Large intestine (tissue), 12 donors: ENCODE measurements at places on chromosomes 16 and 17. TPM values are rescaled to one million over a fixed set of nuclear protein-coding genes. Genes with fewer than 3 reads are reported as not detected.

Gene HOXB2
- 18.6 TPM for polyA plus RNA-seq

Gene CORO6
- polyA plus RNA-seq: 2.3 TPM

GRCh38 chr17:73208139-73208827 lies 15.4 kb downstream of the COG1 start:
- DNase-seq: no peak

DNA sequence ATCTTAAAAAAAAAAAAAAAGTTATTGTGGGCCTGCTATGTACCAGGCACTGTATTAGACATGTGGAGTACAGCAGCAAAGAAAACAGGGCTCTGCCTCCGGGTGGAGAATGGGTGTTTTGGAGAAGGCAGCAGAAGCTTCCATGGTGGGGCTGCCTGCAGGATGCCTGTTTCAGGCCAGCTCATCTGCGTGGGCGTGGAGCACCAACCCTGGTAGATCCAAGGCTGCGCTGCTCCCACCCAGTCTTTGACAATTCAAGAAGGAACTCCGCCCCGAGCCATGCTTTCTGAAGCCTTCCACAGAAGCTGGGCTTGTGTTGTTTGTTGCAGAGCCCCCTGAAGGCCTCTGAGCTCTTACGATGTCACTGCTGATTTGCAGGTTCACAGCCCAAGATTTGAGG lies 23.2 kb upstream of the CACNG1 start:
- no peak for DNase-seq

Gene PPP1R1B
- polyA plus RNA-seq: 20.4 TPM

Gene STAC2
- polyA plus RNA-seq: 0.61 TPM

Gene FKBP10
- 43.2 TPM for polyA plus RNA-seq

DNA sequence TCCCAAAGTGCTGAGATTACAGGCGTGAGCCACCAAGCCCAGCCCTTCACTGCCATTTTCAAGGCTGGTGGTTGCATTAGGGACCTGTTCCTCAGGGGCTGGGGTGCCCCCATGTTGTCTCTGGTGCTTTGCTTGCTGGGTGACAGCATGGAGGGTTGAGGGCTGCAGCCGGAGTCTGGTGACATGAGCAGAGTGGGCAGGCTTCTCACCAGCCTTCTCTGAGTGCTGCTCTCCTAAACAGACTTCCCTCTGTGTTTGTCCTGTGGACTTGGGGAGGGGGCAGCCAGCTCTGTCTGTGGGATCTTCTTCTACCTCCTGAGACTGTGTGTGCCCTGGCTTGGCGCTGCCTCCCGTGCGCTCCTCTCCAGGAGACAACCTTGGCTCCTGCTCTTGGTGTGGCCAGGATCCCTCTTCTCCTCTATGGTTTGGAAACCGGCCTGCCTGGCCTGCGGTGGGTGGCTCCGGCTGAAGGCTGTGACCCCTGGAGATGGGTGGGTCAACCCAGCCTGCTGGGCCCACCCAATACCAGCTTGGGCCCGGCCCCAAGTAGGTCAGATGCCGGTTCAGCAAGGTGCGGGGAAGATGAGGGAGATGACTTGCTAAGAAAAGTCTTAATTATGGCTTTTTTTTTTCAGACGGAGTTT lies 72.1 kb downstream of the PDPK1 start:
- no peak for DNase-seq

Gene DNASE1L2
- polyA plus RNA-seq: 0.91 TPM

Gene PRR35
- polyA plus RNA-seq: not detected

Gene ADAMTS18
- polyA plus RNA-seq: 1.9 TPM

DNA sequence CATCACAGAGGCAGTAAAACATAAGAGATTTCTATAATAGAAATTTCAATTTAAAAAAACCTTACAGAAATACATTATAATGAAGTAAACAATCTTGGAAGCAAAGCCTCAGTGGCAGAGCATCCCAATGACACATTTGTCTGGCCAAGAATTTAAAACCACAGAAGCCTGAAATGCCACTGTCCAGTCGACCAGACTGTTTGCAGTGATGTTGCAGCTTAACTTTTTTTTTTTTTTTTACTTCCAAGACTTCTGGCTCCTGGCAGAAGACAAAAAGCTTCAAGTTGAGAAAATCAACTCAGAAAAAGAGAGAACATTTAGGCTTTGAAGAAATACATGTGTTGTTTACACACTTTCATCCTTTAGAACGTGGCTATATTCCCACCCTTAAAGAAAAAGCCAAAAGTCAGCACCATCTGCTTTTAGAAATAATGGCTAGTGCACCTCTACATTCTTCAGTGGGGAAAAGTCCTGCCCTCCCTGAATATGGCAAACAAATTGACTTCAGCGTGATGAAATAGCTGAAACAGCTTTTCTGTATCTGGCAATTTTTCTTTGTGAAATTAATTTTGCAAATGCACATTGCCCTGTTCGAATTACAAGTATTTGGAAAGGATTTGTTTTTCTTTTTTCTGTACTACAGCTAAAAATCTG lies 205.5 kb upstream of the MON1B start:
- DNase-seq: no peak

- DNase-seq: no peak
Measured at GRCh38 chr17:18280766-18281371, 20.4 kb downstream of the MIEF2 start.

DNA sequence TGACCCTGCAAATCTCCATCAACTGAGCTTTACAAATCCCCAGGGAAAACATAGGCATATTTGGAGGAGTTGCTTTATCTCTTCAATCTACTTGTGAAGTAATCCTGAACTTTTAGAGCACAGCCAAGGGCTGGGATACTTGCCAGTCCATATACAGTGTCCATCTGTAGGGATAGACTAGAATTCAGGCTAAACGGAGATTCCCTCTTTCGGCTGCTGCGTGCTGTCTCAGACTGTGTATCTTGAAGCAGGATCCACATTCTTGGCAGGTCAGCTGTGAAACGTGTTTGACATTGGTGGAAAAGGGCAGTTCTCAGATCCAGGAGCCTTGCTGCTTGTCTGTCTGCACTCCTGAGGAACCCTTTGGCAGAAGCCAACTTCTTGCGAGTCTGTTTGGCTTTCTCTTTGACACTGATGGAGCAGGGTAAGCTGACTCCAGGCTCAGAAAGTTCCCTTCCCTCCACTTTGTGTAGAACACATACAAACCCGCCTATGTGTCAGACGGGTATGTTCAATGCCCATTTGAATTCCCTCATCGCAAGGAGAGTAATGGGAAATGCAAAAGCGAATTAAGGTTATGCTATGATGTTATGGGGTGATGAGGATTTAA lies 221.8 kb downstream of the MAP2K4 start:
- DNase-seq: no peak

Gene TMEM114
- 0.49 TPM for polyA plus RNA-seq

Gene TAT
- 0.22 TPM for polyA plus RNA-seq

Gene NCOR1
- polyA plus RNA-seq: 122 TPM
